ENCODE measurements at places on chromosomes 7 and 10.

GRCh38 chr7:84231157-84231556 is 36.6 kb upstream of the SEMA3A start:
- DNase-seq: no peak

DNA sequence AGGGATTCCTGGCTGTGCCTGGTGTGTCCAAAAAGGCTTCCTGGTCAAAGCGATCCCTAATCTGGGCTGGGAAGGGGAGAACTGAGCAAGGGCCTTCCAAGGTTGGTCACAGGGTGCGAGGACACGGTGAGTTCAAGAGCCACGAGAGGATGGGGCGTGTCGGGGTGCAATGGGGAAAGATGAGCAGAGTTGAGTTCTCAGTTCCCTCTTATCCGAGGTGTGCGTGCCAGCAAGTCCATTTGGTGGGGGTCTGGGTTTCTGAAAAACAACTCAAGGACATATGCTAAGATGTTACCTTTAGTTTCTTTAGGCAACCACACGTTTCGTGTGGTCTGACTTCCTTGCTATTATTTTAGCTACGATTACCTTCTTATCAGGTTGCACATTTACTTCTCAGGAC is 1.3 kb downstream of the ZNF775 start:
- DNase-seq: no peak

DNA sequence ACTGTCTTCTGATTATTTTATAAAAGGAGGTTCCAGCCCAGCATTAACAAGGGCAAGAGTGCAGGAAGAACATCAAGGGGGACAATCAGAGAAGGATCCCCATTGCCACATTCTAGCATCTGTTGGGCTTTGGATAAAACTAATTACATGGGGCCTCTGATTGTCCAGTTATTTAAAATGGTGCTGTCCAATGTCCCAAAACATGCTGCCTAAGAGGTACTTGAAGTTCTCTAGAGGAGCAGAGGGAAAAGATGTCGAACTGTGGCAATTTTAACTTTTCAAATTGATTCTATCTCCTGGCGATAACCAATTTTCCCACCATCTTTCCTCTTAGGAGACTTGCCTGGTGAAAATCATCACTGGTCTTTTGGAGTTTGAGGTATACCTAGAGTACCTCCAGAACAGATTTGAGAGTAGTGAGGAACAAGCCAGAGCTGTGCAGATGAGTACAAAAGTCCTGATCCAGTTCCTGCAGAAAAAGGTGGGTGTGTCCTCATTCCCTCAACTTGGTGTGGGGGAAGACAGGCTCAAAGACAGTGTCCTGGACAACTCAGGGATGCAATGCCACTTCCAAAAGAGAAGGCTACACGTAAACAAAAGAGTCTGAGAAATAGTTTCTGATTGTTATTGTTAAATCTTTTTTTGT is 2.3 kb downstream of the IL6 start:
- DNase-seq: no peak

DNA sequence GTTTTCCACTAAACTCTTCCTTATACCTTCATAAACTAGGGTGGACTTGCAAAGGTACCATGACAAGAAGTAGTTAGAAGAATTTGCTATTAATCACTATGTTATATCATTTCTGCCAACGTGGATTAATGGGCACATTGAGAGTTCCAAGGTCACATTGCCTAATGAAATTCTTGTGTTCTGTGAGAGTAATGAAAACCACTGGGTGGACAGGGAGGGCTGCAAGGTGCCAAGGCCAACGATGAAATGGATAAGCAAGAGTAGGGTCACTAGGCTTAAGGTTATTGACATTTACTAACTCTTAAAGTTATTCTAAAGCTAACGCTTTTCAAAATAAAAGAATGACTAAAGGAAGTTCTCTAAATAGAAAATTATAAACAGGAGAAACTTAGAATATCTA is 6.6 kb upstream of the ABCB4 start:
- no peak for DNase-seq

- DNase-seq: no peak
Measured at GRCh38 chr10:89615824-89616223, 29.2 kb downstream of the PANK1 start.

- no peak for DNase-seq
Measured at GRCh38 chr7:142389544-142389943, 131.7 kb upstream of the PRSS58 start.

- no peak for DNase-seq
Measured at GRCh38 chr7:116691664-116692063, 19.7 kb downstream of the MET start.

DNA sequence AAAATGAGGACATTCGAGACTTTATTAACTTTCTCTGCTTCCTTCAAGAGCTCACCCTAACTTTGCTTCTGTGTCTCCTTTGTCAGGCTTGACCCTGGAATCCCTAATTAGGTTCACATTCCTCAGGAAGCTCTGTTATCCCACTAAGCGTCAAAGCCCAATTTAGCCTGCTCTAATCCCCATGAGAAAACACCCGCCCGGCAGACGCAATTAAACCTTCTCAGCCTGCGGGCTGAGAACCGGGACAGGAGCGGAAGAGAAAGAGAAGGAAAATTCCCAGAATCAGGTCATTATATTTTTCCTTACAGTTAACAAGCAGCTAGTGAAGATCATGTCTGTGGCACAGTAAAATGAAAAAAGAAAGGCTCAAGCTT is 93.0 kb downstream of the TNS3 start:
- DNase-seq: no peak

DNA sequence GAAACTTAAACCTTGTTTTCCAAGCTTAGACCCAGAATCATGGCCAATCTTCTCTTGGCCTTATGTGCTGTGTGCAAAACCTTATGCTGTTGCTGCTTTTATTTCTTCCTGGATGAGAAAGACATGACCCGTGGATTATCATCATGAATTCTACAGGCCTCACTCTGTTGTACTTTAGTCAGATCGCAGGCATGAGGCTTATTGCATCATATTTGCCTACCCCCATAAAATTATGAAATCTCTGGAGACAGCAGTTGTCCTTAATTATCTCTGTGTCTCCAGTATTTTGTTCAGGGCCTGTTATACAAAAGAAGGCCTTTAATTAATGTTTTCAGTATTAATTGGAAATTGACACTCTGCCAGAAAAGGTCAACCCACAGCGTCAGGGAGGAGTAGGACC is 71.6 kb downstream of the PLCE1 start:
- DNase-seq: no peak

GRCh38 chr10:96415150-96415890 is 56.5 kb upstream of the OPALIN start:
- no peak for DNase-seq

GRCh38 chr10:18293536-18294510 is 153.6 kb downstream of the CACNB2 start:
- DNase-seq: no peak

DNA sequence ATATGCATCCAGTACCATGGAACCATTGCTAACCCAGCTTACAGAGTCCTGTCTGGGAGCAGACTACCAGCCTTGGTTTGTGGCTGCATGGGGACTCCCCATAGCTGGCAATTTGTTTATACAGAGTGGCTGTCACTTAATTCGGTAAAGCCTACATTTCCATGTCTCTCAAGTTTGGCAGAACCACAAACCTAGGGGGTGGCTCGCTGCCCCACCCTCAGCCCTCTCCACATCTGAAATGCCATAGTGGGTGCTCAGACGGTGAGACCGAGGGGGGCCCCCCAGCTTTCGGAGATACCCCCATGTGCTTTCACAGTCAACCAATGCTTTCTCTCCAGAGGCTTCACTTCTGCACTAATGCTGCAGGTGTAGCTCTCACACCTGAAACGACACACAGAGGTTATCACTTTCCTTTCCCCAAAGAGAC is 75.5 kb upstream of the KAT6B start:
- DNase-seq: no peak

GRCh38 chr10:5655121-5655520 is 11.3 kb downstream of the ASB13 start:
- no peak for DNase-seq

- DNase-seq: no peak
Measured at GRCh38 chr7:26624839-26625238, 239.6 kb downstream of the SKAP2 start.

- no peak for DNase-seq
Measured at GRCh38 chr7:80107278-80107677, 27.4 kb upstream of the GNAI1 start.

DNA sequence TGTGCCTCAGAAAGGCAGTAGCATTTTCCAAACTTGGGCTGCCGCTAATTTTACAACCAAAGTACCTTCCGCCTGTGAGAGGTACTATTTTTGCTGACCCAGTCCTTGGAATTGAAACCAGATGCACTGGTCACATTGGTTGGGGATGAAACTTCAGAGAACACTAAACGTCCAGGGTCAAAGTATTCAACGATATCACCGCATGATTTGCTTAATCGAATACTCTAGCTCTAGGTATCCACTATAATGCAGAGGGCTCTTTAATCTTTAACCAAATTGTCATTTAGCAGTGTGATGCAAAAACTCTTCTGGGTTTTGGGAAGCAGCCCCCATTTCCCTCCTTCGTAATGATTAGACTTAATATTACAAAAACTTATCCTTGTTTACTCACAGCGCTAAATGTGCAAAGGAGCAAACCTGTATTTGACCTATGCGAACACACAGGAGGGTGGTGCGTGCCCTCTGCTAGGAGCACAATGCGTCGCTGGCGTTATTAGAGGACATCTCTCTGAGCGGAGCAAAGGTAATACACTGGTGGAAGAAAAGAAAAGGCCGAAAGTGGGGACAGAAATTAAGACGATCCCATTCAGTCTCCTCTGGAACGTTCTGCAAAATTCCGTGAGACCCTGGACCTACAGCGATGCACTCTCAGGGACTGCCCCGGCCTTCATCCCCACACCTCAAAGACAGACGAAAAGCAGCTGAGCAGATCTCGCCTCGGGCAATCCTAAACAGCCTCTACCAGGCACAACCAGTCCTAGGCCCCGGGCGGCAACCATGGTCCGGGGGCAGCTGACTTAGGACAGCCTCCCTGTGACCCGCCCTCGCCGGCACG is 916 bp upstream of the EEPD1 start:
- no peak for DNase-seq

- no peak for DNase-seq
Measured at GRCh38 chr7:93836116-93836515, 54.4 kb downstream of the TFPI2 start.

- DNase-seq: no peak
Measured at GRCh38 chr10:102261842-102262241, 16.5 kb downstream of the GBF1 start.

- DNase-seq: no peak
Measured at GRCh38 chr10:114385557-114385956, 18.7 kb downstream of the AFAP1L2 start.

GRCh38 chr10:89555688-89556445 is 20.5 kb upstream of the SLC16A12 start:
- DNase-seq: no peak

- no peak for DNase-seq
Measured at GRCh38 chr7:155879592-155879991, 67.3 kb upstream of the SHH start.

GRCh38 chr10:63281967-63282366 is 148.8 kb downstream of the NRBF2 start:
- DNase-seq: no peak

- no peak for DNase-seq
Measured at GRCh38 chr7:138799336-138800000, 1.5 kb upstream of the ATP6V0A4 start.

DNA sequence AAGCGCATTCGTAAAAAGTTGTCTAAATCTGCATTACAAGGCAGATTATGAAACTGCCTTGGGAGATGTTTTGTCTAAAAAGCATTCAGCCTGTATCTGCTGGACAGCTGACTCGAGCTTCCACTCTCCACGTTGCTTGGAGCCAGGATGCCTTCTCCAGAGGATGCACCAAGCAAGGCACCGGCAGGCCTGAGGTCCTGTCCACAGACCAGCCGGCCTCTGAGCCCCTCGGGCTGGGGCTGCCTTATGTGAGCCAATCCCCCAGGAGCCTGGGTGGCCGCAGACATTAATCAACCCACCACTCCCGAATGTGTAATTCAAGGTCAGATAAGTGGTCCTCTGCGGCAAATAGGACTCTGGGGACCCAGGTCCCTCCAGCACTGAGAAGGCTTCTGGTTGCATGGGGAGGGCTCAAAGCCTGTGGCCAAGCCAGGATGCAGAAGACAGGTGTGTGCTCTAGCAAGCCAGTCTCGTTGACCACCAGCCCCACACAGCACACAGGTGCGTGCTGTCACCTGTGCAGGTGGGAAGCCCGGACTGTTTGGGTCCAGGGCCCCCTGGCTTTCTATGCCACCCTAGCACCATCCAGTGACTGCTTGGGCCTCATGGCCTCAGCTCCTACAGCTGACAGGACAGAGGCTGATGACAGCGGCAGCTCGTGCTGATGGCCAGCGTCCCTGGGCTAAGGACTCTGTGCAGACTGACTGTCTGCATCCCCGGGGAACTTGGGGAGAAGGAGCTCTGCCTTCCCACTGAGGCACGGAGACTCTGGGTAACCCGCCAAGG is 4.8 kb upstream of the RET start:
- DNase-seq: no peak

- no peak for DNase-seq
Measured at GRCh38 chr10:131729361-131729760, 171.4 kb upstream of the PPP2R2D start.
